ENCODE measurements at places on chromosomes 13 and 19.
A peak's percentile ranks its signal among the peaks of the same experiment; 100 is the strongest.

DNA sequence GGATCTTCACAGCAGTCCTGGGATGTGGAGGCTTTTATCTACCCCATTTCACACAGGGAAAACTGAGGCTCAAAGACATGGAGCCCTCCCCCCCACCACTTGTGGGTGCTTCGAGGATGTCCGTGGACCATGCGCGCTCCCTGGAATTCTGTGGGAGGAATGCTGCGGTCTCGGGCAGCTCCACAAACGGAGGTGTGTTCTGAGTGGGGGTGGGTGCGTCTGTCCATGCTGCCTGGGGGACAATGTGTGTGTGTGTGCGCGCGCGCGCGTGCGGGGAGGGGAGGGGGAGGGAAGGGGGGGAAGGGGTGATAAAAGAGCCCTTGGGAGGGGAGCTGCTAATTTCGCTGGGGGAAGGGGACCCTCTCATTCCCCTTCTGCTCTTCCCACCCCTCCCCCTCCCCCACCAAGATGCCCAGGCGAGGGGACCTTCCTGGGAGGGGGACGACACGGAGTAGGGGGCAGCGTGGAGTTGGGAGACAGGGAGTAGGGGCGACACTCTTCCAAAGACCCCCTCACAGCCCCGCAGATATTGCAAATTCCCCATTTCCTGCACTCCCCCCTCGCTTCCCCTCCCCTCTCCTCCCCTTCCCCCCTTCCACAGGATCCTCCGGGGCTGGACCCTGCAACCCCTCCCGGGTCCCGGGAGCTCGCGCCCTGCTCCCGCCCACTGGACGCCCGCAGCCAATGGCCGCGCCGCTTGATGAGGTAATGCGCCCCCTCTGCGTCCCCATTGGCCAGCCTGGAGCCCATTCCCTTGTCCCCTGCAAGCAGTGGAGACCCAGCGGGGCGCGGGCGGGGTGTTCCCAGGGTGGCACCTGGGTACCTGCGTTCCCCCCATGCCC is 18.9 kb upstream of the ZNRF4 start:
- DNase-seq, result peak; percentile 29

GRCh38 chr13:93218583-93218982 is 8.0 kb upstream of the GPC6 start:
- no peak for DNase-seq

- DNase-seq, result no peak
Observed at GRCh38 chr13:99565478-99566124, 64.3 kb downstream of the TM9SF2 start.

GRCh38 chr19:35228177-35228930 is at the start of gene FAM187B:
FAM187B (minus strand) TSS chr19:35228739; CDS start chr19:35228680, 59 bp downstream.
- DNase-seq, result no peak

DNA sequence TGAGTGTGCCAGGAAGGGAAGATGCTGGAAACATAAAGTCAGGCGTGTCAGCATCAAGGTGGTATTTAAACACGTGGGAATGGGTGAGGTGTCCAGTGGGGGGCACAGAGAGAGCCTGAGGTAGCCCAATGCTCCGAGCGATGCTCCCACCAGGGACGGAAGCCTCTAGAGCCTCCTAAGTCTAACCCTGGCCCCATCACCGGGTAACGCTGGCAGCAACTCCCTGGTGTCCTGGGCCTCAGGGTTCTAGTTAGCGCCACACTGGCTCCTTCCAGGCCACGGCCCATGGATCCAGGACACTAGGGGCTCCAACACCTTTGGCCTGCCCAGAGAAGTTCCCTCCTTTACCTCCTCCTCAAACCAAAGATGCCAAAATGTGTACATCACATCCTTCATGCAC is 65.4 kb downstream of the EPS15L1 start:
- no peak for DNase-seq

- no peak for DNase-seq
Observed at GRCh38 chr13:29683041-29683440, 87.6 kb upstream of the SLC7A1 start.

DNA sequence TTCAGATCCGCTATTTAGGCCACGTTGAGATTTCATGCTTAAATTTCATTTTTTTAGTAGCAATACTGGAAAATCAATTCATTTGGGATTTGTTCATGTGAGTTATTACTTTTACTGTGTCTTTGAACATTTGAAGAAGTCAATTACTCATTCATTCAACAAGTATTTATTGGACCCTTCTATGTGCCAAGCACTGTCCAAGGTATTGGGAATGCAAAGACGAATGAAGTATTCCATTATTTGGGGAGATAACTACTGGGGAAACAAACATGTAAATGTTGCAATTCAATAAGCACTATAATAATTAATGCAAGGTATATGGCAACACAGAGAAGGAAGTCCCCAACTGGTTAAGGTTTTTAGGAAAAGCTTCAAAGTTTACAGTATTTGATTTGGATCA is 5.7 kb downstream of the CDK8 start:
- no peak for DNase-seq

Measured in hypothalamus (tissue), 51 donors.